ENCODE measurements at places on chromosomes 4 and X. TPM values are rescaled to one million over a fixed set of nuclear protein-coding genes. Genes with fewer than 3 reads are reported as not detected.

UGT2B11 gene
- total RNA-seq = not detected

HTR2C gene
- total RNA-seq = not detected

NKX1-1 gene
- not detected for total RNA-seq

ARR3 gene
- total RNA-seq = not detected

LDB2 gene
- 11.0 TPM for total RNA-seq

EVC2 gene
- 3.9 TPM for total RNA-seq

PAGE2 gene
- not detected for total RNA-seq

SMAD1 gene
- 42.9 TPM for total RNA-seq

ADGRG4 gene
- not detected for total RNA-seq

HELT gene
- total RNA-seq = not detected

SUPT20HL1 gene
- not detected for total RNA-seq

NALF2 gene
- 1.3 TPM for total RNA-seq

ACE2 gene
- 1.0 TPM for total RNA-seq

CTAG2 gene
- total RNA-seq = not detected
